ENCODE measurements at places on chromosomes 2 and 18. TPM values are rescaled to one million over a fixed set of nuclear protein-coding genes. Genes with fewer than 3 reads are reported as not detected.

The CYRIA gene
- 4.3 TPM for total RNA-seq

The SCN3A gene
- total RNA-seq, result 3.5 TPM

The VWA3B gene
- total RNA-seq, result not detected

The SLC14A1 gene
- 225 TPM for total RNA-seq

The PLGLB2 gene
- total RNA-seq, result 0.23 TPM

The GAREM2 gene
- 1.1 TPM for total RNA-seq

The POTEC gene
- total RNA-seq, result not detected

The TTC39C gene
- total RNA-seq, result 15.7 TPM

The IHH gene
- under 0.01 TPM for total RNA-seq

The UGT1A3 gene
- not detected for total RNA-seq

The ZNF516 gene
- 12.6 TPM for total RNA-seq

The GKN1 gene
- total RNA-seq, result not detected

The ZSCAN30 gene
- total RNA-seq, result 17.0 TPM

The FOXD4L1 gene
- total RNA-seq, result 0.12 TPM

The GREB1L gene
- 0.23 TPM for total RNA-seq

The CDH2 gene
- total RNA-seq, result 337 TPM

The C2orf80 gene
- not detected for total RNA-seq

The INPP4A gene
- 19.4 TPM for total RNA-seq

The RNF138 gene
- total RNA-seq, result 42.6 TPM

The EML6 gene
- 0.75 TPM for total RNA-seq

The IMP4 gene
- 176 TPM for total RNA-seq

The MC4R gene
- total RNA-seq, result not detected

The REG3G gene
- total RNA-seq, result not detected

The OSGEPL1 gene
- total RNA-seq, result 6.5 TPM

The DSC2 gene
- total RNA-seq, result 0.23 TPM

The CHST9 gene
- total RNA-seq, result not detected

The CHST10 gene
- total RNA-seq, result 4.3 TPM

The CACNB4 gene
- total RNA-seq, result 0.15 TPM

The CCDC178 gene
- total RNA-seq, result not detected

The TWIST2 gene
- 171 TPM for total RNA-seq

The SERPINB4 gene
- not detected for total RNA-seq

The NT5DC4 gene
- not detected for total RNA-seq

The RTN4 gene
- 113 TPM for total RNA-seq

The ACTR2 gene
- total RNA-seq, result 44.5 TPM

The FBXO36 gene
- total RNA-seq, result 1.4 TPM

The HNMT gene
- total RNA-seq, result 16.8 TPM

The CYP1B1 gene
- 5.1 TPM for total RNA-seq

The ALK gene
- total RNA-seq, result under 0.01 TPM

The OSR1 gene
- 56.5 TPM for total RNA-seq

The ANKRD30BL gene
- not detected for total RNA-seq

The BMP10 gene
- not detected for total RNA-seq

The VAPA gene
- 110 TPM for total RNA-seq

The XPO1 gene
- 154 TPM for total RNA-seq

The TUBA3E gene
- total RNA-seq, result not detected

The BCL2 gene
- total RNA-seq, result 7.3 TPM

The CFC1 gene
- total RNA-seq, result not detected

The HRH4 gene
- 0.08 TPM for total RNA-seq

The ANKRD53 gene
- total RNA-seq, result 0.15 TPM

The MRPS5 gene
- 88.3 TPM for total RNA-seq

The IL1F10 gene
- not detected for total RNA-seq

The WNT10A gene
- total RNA-seq, result not detected

The NAT8 gene
- not detected for total RNA-seq

The MROH2A gene
- total RNA-seq, result 0.15 TPM

The EGR4 gene
- total RNA-seq, result not detected

The PECR gene
- 13.5 TPM for total RNA-seq

The SIX3 gene
- total RNA-seq, result not detected

The STPG4 gene
- 0.23 TPM for total RNA-seq

The SLC4A3 gene
- 1.7 TPM for total RNA-seq
